ENCODE measurements at places on chromosomes 5 and 9.
A peak's percentile ranks its signal among the peaks of the same experiment; 100 is the strongest.

- no peak for DNase-seq
Observed at GRCh38 chr5:168936511-168936910, 357.3 kb upstream of the PANK3 start.

GRCh38 chr5:150487199-150488061 is 20.5 kb upstream of the NDST1 start:
- peak; percentile 53 for DNase-seq

- DNase-seq: peak; percentile 27
Observed at GRCh38 chr9:117074784-117075520, 339.9 kb downstream of the ASTN2 start.

GRCh38 chr5:106314221-106314824 is 1356.4 kb downstream of the EFNA5 start:
- DNase-seq: no peak

GRCh38 chr9:125524583-125525355 is 182.2 kb downstream of the MAPKAP1 start:
- DNase-seq: no peak

GRCh38 chr5:6202149-6202967 is 176.0 kb downstream of the MED10 start:
- DNase-seq: no peak

- DNase-seq: no peak
Observed at GRCh38 chr5:74322191-74322590, 318.3 kb downstream of the ENC1 start.

- no peak for DNase-seq
Observed at GRCh38 chr9:96040591-96041461, 165.3 kb downstream of the ERCC6L2 start.

- no peak for DNase-seq
Observed at GRCh38 chr5:166566725-166567124, 1724.7 kb upstream of the WWC1 start.

DNA sequence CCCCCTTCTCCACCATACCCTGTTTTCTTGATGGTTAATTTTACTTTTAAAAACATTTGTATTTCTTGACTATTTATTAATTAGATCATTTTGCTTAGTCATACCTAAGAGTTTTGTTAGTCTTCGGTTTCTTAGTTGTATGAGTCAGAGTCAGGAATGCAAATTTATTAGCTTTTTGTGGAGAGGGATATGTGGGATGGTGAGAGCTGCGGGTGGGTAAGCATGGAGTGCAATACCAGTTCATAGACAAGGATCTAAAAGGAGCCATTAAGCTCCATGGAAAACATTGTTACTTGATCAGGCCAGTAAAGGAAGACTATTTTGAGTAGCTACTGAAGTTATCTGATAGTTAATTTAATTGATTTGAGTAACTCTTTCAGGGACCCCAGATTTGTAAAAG is 77.5 kb downstream of the ZSWIM6 start:
- DNase-seq: no peak

DNA sequence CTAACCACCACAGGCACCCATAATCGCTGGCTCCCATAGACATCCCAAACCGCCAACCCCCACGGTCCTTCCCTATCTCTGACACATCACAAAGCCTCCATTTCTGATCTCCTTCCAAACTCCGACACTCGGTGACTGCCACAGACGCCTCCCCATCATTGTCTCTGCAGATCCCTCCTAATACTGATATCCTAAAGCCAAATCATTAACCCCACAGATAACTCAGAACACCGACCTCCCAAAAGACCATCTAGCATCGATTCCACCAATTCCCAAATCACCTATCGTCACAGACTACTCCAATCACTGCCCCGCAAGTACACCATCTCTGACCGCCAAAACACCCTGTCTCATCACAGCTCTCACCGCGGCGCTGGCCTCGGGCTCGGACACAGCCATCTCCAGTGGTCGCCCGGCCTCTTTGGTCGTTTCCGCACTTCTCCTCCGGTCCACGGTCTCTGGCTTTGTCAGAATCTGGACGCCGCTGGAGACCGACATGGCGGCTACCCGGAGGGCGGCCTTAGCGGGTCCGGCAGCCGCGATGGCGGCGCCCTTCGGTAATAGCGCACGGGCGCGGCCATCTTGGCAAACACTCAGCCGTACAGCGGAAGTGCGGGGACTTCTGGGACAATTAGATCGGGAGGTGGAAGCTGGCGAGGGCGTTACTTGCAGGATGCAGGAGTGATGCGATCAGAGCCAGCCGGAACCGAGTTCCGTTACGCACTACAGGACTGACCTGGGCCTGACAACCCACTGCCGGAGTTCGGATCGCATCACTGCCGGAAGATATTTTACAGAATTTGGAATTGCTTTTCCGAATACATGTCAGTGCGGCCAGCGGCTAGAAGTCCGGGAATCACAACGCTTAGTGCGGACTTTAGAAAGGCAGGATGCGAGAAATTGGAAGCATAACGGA is at the start of gene ZFP37:
Gene ZFP37, minus strand, starts transcription at position 534 of the 916 bp plus-strand sequence. Its CDS starts 36 bp downstream, at position 498.
- DNase-seq: peak; percentile 95

DNA sequence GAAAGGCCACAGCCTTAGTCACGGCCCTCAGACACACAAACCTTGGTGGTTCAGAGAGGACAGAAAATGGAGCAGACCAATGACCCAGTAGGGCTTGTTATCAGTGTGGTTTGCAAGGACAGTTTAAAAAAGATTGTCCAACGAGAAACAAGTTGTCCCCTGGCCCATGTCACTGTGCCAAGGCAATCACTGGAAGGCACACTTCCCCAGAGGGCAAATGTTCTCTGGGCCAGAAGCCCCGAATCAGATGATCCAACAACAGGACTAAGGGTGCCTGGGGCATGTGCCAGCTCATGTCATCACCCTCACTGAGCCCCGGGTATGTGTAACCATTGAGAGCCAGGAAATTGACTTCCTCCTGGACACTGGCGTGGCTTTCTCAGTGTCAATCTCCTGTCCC is 950.1 kb upstream of the CTNND2 start:
- DNase-seq: no peak

- DNase-seq: no peak
Observed at GRCh38 chr5:95638632-95639031, 7.9 kb upstream of the RFESD start.

All from right kidney (tissue), 9 donors.